AG10803 (cell line): ENCODE measurements at places on chromosomes 11 and 22.

DNA sequence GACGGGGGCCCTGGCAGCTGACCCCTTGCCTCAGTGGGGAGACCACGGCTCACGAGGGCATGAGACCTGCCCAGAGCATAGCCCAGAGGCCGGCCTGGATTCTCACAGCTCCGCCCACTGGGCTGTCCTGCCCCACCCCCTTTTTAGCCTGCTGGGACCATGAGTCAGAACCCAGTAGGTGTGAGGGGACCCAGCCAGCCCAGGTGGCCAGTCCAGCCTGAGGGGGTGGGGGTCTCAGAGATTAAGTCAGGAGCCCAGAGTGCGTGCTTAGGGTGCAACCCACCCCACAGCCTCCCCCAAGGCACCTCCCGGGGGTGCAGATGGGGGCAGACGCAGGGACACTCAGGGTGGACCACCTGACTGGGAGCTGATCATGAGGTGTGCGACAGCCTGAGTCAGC is 40.1 kb upstream of the PPARA start:
- peak; percentile 45 for DNase-seq

GRCh38 chr11:123264431-123264780 is 69.4 kb upstream of the CLMP start:
- no peak for DNase-seq

DNA sequence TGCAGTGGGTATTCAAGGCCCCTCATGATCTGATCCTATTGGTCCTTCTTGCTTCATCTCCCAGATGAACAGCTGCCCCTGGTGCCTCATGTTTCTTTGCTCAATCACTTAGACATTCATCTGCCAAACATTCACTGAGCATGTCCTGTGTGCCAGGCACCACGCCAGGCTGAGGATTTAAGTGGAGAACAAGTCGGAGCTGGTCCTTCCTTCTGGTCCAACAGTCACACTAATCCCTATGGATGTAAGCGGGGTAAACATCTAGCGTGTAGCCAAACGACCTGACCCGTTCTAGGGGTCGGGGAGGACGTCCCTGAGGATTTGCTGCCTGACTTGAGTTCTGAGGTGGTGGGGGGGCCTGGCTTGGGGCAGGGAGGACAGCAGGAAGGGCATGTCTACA is 21.9 kb downstream of the ZMAT5 start:
- DNase-seq: peak; percentile 86

DNA sequence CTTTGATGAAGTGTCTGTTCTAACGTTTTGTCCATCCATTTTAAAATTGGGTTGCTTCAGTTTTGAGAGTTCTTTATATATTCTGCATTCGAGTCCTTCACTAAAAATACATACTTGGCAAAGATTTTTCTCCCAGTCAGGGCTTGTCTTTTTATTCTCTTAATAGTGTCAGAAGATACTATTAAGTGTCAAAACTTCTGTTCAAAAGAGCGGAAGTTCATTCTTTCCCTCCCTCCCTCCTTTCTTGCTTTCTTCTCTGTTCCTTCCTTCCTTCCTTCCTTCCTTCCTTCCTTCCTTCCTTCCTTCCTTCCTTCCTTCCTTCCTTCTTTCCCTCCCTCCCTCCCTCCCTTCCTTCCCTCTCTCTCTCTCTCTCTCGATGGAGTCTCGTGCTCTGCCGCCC is 7.6 kb upstream of the MUC6 start:
- no peak for DNase-seq
